ENCODE measurements at places on chromosomes 6 and 20.
A peak's percentile ranks its signal among the peaks of the same experiment; 100 is the strongest.

DNA sequence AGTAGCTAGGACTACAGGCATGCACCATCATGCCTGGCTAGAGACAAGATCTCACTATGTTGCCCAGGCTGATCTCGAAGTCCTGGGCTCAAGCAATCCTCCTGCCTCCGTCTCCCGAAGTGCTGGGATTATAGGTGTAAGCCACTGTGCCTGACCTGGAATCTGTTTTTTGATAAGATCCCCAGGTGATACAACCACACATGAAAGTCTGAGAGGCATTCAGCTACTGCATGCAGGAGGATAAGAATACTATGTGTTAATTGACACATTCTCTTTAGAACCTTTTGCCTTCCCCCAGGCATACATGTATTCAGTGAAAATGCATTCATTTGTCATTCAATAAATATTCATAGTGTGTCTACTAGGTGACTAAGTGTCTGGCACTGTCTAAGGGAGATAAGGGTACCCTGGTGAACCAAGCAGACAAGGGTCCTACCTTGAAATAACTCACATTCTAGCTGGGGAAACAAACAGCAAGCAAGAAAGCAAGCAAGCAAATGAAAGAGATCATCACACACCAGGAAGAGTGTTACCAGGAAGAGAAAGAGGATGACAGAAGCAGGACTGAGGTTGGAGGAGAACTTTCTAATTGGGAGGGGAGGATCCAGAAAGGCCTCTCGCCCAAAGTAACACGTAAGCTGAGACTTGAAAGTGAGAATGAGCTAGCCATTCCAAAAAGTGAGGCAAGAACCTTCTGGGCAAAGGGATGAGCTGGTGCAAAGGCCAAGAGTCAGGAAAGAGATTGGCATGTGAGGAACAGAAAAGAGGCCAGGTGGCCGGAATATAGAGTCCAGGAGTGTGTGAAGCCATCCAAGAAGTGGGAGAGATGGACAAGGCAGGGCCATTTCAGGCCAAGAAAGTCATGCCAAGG, 6.5 kb downstream of the GFOD1 start:
- DNase-seq = no peak

GRCh38 chr6:109062216-109062615, 32.4 kb downstream of the SESN1 start:
- DNase-seq = no peak

- no peak for DNase-seq
Measured at GRCh38 chr20:17648315-17648646, 33.8 kb downstream of the RRBP1 start.

DNA sequence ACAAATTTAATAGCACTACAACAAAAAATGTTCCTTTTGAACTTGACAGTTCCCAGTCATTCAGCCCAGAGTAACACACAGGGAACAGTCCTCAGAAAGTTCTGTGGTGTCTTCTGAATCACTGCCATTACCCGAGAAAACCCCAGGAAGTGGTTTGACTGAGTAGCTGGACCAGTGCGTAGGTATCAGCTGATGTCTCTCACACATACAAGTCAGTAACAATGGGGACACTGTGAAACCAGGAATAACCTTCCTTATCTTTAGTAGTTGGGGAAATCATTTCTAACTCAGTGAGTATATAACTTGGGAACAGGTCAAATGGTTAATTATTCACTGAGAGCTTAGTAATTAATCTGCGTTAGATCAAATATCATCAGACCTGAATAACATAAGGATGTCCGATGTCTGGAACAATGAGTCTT, 73.1 kb downstream of the HIVEP2 start:
- no peak for DNase-seq

- no peak for DNase-seq
Measured at GRCh38 chr20:61930776-61931475, 134.8 kb downstream of the TAF4 start.

DNA sequence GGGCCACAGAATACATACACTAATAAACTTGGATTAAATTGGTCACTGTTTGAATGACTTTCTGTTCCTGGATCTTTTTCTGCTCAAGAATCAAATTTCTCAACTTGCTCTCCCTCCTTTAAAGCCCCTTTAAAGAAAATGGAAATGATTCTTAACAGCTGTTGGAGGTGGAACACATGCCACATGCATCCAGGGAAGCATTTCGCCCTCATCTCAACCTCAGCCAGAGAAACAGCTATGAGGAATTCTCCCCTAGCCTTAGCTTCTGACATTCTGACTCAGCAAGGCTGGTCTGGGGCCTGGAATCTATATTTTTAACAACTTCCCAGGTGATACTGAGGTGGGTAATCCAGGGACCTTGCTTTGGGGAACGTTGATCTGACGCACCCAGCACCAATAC, 263.4 kb upstream of the ECI2 start:
- DNase-seq = no peak

- no peak for DNase-seq
Measured at GRCh38 chr6:20367743-20368485, 33.8 kb upstream of the E2F3 start.

GRCh38 chr6:66675906-66676305, 968.9 kb upstream of the EYS start:
- no peak for DNase-seq

- no peak for DNase-seq
Measured at GRCh38 chr6:74404366-74404765, 708.4 kb downstream of the CD109 start.

GRCh38 chr6:103268335-103268734, 1591.4 kb downstream of the HACE1 start:
- no peak for DNase-seq

DNA sequence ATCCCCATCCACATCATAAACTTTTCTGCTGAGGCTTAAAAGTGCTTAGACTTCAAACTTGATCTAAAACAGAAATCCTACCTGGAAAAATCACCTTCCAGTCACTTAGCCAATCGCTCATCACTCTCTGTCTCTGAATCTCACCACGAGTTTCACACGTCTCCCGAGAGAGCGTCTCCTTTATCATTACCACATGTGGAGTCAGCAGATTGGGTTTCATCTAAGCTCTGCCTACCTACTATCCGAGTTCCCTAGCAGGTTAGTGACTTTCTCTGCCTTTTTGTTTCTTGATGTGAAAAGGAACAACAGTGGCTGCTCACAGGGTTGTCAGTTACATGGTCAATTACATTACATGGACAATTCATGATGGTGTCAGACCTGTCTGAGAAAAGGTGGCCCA, 286.2 kb downstream of the ESR1 start:
- DNase-seq = no peak

GRCh38 chr6:149331043-149331807, 13.7 kb downstream of the TAB2 start:
- DNase-seq = no peak

GRCh38 chr6:156877126-156877863, 100.1 kb downstream of the ARID1B start:
- DNase-seq = no peak

GRCh38 chr20:44151621-44152416, 35.2 kb downstream of the JPH2 start:
- no peak for DNase-seq

DNA sequence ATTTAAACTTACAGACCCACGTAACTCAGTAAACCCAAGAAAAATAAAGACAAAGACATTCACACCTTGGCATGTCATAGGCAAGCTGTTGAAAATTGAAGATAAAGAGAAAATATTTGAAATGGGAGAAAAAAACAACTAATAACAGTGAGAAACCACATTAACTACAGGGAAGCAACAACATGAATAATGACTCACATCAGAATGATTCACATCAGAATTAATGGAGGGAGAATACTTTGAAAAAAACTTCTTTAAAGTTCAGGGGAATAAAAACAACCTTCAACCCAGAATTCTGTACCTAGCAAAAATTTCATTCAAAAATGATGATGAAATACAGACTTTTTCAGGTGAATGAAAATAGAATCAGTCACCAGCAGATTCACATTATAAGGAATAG, 32.9 kb upstream of the SLC22A3 start:
- no peak for DNase-seq

GRCh38 chr6:11322252-11322885, 89.9 kb upstream of the NEDD9 start:
- DNase-seq = no peak

GRCh38 chr6:34723203-34723602, 26.6 kb upstream of the ILRUN start:
- DNase-seq = no peak

- DNase-seq = no peak
Measured at GRCh38 chr6:55184782-55185530, 10.6 kb downstream of the HCRTR2 start.

- DNase-seq = no peak
Measured at GRCh38 chr6:116371918-116372209, 1.1 kb downstream of the DSE start.

DNA sequence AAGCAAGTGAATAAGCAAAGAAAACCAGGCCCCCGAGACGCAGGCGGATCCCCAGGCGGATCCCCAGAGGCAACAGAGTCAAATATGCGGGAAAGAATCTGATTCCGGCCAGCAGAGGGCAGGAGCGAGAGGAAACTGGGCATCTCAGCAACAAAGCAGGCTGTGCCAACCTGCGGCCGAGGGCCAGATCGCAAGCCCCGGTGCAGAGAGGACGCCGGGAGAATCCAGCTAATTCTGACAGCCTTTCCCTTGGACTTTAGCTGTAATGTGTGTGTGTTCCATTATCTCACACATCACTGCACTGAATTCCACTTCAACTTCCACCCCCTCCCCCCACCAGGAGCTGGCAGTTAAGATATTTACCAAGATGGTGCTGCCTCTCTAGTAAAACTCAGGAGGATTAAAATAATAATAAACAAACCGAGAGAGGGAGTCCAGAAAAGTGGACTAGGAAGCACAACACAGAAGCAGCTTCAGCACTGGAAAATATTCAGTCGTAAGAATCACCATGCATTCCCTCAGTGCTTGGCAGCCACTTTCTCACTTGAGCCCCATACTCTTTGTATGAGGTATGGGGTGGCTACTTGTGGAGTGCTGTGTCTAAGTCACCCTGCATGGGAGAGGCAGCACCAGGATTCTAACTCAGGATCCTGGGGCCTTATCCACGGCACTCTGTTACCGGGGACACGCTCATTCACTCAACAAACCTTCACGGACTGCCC, 66.2 kb upstream of the SNX9 start:
- peak; percentile 89 for DNase-seq

- DNase-seq = no peak
Measured at GRCh38 chr6:130882370-130882769, 55.2 kb downstream of the SMLR1 start.

DNA sequence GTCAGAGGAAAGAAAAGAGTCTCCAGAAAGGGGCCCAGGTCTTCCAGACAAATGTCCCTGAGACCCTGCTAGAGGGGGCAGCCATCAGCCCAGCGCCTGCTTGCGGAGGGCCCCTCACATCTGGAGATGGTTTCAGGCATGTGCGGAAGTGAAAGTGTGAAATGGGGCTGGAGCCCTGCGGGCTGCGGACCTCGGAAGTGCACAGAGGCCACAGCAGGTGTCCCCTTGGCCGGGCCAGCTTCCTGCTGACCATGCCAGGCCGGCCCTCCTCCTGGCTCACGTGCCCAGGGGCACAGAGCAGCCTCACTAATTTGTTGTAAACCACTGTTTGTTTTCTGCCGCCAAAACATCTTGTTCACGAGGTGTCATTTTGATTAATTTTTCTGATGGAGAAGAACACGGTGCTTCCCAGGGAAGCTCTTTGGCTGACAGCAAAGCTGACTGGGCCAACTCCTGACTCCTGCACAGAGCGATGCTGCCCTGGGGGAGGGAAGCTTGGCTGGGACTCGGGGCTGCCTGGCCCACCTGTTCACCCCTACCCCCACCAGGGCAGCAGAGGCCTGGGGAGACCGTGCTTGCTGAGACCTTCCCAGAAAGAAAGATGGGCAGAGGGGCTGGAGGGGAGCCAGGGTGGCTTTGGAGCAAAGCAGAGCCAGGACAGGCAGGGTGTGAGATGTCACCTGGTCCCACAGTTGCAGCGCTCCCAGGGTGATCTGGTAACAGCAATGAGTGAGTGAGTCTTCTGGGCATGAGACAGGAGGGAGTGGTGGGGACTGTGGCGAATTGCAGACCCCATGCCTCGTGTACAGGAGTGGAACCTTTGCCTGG, 54.2 kb downstream of the BCAS4 start:
- no peak for DNase-seq

DNA sequence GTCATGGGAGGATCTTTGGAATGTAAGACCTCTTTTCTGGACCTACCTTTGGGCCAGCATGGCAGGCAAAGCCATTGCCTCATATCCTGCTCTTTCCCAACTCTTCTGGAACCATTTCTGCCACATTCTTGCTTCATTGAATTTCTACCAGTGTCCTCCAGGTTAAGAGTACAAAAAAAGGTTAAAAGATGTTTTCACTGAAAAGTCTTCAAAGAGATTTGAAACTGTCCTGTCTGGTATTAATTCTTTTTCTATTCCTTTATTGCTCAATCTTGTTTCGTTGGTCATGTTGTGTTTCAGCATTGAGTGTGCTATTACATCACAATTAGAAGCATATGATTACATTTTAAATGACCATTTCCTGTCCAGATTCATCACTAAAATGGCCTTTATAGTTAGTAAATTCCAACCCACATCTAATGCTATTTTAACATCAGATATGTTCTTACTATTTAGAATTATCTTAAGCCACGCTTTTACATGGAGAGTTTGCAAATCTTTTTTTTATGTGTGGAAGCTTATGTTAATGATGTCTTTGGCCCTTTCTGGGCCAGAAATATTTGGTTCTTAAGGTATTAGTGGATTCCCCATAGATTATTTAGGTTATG, 450.9 kb downstream of the GJA1 start:
- DNase-seq = no peak

GRCh38 chr6:117547688-117548621, 54.4 kb downstream of the GOPC start:
- DNase-seq = no peak
